ENCODE measurements at places on chromosomes 1 and 21. TPM values are rescaled to one million over a fixed set of nuclear protein-coding genes. Genes with fewer than 3 reads are reported as not detected.

ZBTB8A gene
- total RNA-seq = 3.0 TPM

PCP4L1 gene
- total RNA-seq = not detected

KIAA1614 gene
- 2.5 TPM for total RNA-seq

OR2AK2 gene
- total RNA-seq = not detected
